ENCODE measurements at places on chromosomes 2 and 18. TPM values are rescaled to one million over a fixed set of nuclear protein-coding genes. Genes with fewer than 3 reads are reported as not detected.

AGAP1 gene
- total RNA-seq = 112 TPM

DNA sequence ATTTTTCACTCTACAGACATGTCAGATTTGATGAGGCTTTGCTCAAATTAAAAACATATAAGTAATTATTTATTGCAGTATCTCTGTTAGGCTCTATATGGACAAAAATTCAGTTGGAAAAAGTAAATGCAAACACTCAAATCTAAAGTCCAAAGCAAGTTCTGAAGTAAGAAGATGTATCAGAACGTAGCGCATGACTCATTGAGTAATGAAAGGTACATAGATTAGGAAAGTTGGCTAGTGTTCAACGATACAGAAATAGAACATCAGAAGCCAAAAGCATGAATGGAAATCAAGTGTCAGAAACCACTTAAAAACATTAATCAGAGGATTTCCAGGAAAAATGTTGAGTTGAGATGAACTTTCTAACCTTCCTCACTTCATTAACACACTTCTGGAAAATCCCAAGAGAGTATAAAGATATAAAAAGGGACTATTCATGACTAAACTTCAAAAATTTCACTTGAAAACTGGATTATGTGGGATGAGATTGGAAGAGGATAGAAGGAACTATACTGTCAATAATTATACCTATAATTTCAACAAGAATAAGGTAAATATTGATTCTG is 494.1 kb downstream of the LRRTM4 start:
- DNase-seq = no peak

CEP192 gene
- total RNA-seq = 27.7 TPM

- DNase-seq = no peak
Measured at GRCh38 chr2:105238664-105239240, 2.8 kb upstream of the GPR45 start.

DNA sequence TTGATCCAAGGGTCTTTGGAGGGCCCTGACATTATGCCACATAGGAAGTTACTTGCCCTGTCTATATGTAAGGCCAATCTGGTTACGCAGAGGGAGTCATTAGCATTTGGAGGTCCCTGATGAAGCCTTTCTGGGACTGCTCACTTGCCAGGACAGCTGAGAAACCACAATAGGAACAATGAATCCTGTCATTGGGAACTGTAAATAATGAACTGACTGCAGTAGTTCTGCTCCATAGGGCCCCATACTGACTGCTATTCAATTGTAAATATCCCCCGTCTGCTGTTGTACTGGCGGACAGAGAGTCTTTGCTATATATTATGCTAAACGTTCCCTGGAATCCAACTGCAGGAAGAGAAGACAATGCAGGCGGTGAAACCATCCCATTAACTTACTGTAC is 149.4 kb upstream of the DCC start:
- DNase-seq = no peak

DNA sequence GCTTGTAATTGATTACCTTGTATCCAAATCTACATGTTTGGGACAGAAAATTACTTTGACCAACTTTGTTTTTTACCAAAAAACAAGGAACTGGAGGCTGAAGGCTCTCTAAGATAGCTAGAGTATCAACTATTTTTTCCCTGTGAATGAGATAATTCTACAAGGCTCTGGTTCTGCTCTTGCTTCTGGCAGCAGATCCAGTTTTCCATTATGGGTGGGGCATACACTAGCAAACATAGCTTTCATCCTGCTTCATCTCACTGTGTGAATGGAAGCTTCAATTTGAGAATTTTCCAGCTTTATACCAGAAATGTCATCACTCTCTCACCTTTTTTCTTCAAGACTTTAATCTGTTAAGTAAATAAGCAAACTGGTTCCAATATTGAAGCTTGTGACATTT is 249.7 kb downstream of the RPRM start:
- no peak for DNase-seq

GRCh38 chr2:73451263-73451972 is 65.8 kb downstream of the ALMS1 start:
- no peak for DNase-seq

Measured in mucosa of descending colon (tissue), 3 donors.